Activated CD8-positive, alpha-beta T cell treated with anti-CD3 and anti-CD28 coated beads for 36 hours (primary cell): ENCODE measurements at places on chromosomes 2 and 18. TPM values are rescaled to one million over a fixed set of nuclear protein-coding genes. Genes with fewer than 3 reads are reported as not detected.

- no peak overlapping the region for H3K4me3 ChIP-seq
- H3K4me1 ChIP-seq = peaks cover 3% of the 10 kb centered on the region
- H3K27ac ChIP-seq = no peak overlapping the region
- H3K36me3 ChIP-seq = no peaks in the 10 kb centered on the region
- DNase-seq = no peak
Measured at GRCh38 chr2:235560345-235560744, 66.5 kb downstream of the AGAP1 start.

GRCh38 chr2:11169333-11169732, 14.1 kb downstream of the SLC66A3 start:
- DNase-seq = no peak
- H3K4me1 ChIP-seq = no peaks in the 10 kb centered on the region
- H3K27me3 ChIP-seq = no peaks in the 10 kb centered on the region
- H3K4me3 ChIP-seq = no peak overlapping the region
- no peak overlapping the region for H3K27ac ChIP-seq

DNA sequence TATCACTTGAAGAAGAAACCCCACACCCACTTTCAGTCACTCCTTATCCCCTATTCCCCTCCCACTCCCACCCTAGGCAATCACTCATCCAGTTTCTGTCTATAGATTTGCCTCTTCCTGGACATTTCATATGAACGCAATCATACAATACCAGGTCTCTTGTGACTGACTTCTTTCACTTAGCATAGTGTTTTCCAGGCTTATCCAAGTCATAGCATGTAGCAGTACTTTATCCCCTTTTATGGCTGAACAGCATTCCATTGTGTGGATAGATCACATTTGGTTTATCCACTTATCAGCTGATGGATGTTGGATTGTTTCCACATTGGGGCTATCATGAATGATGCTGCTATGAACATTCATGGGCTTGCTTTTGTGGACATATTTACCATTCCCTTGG, 6.6 kb downstream of the CFAP221 start:
- no peaks in the 10 kb centered on the region for H3K36me3 ChIP-seq
- no peak for DNase-seq
- no peak overlapping the region for H3K4me3 ChIP-seq
- peaks cover 17% of the 10 kb centered on the region for H3K27me3 ChIP-seq

DNA sequence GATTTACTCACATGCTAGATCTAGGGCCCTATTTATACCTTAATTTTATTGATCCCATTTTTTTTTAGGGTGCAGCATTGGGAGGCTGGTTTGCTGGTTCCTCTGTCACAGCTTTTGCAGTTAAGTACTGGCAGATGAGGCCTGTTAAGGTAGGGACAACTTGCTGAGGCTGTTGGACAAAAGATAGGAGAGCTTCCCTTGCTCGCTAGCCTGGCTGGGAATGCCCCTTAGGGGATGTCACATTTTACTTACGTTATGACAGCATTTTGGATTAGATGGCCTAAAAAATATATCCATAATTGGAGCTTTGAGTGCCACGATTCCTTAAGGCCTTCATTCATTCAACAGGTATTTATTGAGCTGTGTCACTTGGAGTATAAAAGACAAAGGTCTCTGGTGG, 8.2 kb downstream of the LGALSL start:
- H3K27ac ChIP-seq = no peak overlapping the region
- DNase-seq = no peak
- H3K36me3 ChIP-seq = no peaks in the 10 kb centered on the region
- no peak overlapping the region for H3K4me3 ChIP-seq
- H3K4me1 ChIP-seq = no peaks in the 10 kb centered on the region

IL36G gene
- not detected for total RNA-seq

LYG2 gene
- not detected for total RNA-seq

DNA sequence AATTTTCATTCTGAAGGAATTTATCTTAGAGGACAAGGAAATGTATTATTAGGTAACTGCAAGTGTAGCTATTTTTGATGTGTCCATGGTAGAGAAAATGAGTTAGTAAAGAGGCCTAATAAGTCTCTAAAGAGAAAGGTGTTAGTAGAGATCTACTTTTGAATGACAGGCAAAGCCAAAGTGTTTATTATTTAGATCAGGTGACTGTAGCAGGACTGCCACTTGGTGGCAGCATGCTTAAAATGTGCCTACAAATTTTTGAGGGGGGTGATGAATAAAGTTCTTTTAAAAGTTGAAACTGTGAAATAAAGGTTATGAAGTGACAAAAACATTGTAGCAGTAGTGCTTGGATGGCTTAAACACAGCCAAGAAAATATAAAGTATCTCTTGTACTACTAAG, 421.5 kb upstream of the MEIS1 start:
- no peaks in the 10 kb centered on the region for H3K36me3 ChIP-seq
- no peak overlapping the region for H3K27ac ChIP-seq
- no peak overlapping the region for H3K4me3 ChIP-seq
- peaks cover 1% of the 10 kb centered on the region for H3K27me3 ChIP-seq
- H3K4me1 ChIP-seq = no peaks in the 10 kb centered on the region

DNA sequence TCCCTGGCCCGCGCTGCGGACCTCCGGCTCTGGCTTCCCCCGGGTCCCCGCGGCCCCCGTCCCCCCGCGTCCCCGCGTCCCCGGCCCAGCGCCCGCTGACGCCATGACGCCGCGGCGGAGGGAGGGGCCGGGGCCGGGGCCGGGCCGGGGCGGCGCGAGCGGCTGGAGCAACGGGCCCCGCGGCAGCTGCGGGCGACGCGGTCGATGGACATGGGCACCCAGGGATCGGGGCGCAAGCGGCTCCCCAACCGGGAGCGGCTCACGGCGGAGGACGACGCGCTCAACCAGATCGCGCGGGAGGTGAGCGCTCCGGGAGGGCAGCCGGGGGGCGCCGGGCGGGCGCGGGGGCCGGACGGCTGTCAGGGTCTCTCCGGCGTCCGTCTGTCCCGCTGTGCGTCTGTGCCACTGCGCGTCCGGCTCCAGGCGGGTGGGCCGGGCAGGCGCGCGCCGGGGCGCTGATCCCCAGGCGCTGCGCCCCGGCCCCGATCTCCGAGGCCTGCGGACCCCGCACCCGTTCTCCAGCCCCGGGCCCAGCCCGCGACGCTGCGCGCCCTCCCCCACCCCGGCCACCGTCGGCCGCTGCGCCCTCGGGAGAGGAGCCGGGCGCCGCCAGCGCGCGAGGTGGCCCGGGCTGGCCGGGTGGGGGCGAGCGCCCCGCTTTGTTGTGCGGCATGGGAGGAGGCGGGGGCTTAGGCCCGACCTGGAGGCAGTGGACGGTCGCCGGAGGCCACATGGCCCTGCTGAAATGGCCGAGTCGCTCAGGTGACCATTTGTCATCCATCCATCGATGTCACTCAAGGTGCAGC, at the start of gene LRRFIP1:
LRRFIP1 (plus strand) TSS at position 147 of the 806 bp plus-strand sequence; CDS start at position 205, 58 bp downstream.
- H3K4me1 ChIP-seq = peaks cover 22% of the 10 kb centered on the region
- DNase-seq = peak; percentile 16
- peak within 1 kb of the TSS; percentile 78 for H3K4me3 ChIP-seq

TGFA gene
- 0.25 TPM for total RNA-seq

DNA sequence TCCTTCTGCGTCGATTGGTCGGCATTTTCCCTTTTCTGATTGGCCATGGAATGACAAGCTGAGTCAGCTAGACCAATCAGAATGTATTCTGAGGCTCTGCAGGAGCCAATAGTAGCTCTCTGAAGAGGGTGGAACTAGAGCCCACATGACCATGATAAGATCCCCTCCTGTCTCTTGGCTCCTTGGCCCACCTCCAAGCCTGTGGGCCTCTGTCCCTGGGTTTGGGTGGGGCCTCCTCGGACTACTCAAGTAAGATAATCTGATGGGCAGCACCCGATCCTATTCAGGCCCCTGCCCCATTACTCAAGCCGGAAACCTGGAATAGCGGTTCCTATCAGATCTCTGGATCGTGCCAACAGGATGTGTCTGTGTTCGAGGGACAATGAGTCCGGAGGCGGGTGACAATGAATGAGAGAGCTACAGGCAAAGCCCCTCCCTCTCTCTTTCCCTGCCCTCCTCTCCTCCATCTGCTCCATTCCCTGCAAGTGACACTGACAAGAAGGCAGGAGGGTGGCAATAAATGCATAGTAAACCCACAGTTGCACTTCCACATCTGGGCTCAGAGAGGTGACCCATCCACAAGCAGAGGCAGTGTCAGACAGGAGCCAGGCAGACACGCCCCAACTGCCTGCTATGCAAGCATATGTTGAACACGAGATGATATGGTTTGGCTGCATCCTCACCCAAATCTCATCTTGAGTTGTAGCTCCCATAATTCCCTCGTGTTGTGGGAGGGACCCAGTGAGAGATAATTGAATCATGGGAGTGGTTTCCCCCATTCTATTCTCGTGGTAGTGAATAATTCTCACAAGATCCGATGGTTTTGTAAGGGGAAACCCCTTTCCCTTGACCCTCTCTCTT, 114.7 kb downstream of the TNS1 start:
- no peaks in the 10 kb centered on the region for H3K36me3 ChIP-seq
- no peak overlapping the region for H3K27ac ChIP-seq
- no peak for DNase-seq
- no peak overlapping the region for H3K4me3 ChIP-seq

GRCh38 chr2:150191349-150191748, 296.1 kb downstream of the RND3 start:
- no peak for DNase-seq
- no peaks in the 10 kb centered on the region for H3K27me3 ChIP-seq
- H3K4me1 ChIP-seq = no peaks in the 10 kb centered on the region
- H3K36me3 ChIP-seq = no peaks in the 10 kb centered on the region
- no peak overlapping the region for H3K4me3 ChIP-seq
- no peak overlapping the region for H3K27ac ChIP-seq

GRCh38 chr18:3332376-3332775, 70.4 kb downstream of the MYL12B start:
- no peaks in the 10 kb centered on the region for H3K27me3 ChIP-seq
- no peak overlapping the region for H3K27ac ChIP-seq
- H3K4me1 ChIP-seq = no peaks in the 10 kb centered on the region
- H3K36me3 ChIP-seq = no peaks in the 10 kb centered on the region

GRCh38 chr2:152555048-152555447, 162.2 kb downstream of the PRPF40A start:
- H3K4me1 ChIP-seq = no peaks in the 10 kb centered on the region
- no peak overlapping the region for H3K27ac ChIP-seq
- no peaks in the 10 kb centered on the region for H3K36me3 ChIP-seq
- no peak for DNase-seq

DNA sequence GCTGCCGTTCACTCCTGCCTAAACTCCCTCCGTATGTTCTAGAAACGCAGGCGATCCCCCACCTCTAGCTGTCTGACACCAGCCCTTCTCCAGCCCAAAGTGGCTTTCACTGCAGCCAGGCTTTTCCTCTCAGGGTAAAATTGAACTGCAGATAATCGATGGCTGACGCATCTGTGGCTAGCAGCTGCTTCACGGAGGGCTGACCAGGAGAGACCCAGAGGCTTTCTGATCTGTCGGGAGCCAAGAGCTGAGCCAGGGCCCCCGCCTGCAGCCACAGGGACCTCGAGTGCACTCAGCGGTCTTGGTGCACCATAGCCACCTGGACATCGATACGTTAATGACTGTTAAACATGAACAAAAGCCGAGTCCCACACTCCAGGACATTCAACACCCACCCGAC, 107.5 kb downstream of the MBP start:
- no peaks in the 10 kb centered on the region for H3K27me3 ChIP-seq
- no peak overlapping the region for H3K27ac ChIP-seq
- H3K36me3 ChIP-seq = peaks cover 14% of the 10 kb centered on the region
- DNase-seq = no peak

LOXL3 gene
- total RNA-seq = 0.38 TPM

DNA sequence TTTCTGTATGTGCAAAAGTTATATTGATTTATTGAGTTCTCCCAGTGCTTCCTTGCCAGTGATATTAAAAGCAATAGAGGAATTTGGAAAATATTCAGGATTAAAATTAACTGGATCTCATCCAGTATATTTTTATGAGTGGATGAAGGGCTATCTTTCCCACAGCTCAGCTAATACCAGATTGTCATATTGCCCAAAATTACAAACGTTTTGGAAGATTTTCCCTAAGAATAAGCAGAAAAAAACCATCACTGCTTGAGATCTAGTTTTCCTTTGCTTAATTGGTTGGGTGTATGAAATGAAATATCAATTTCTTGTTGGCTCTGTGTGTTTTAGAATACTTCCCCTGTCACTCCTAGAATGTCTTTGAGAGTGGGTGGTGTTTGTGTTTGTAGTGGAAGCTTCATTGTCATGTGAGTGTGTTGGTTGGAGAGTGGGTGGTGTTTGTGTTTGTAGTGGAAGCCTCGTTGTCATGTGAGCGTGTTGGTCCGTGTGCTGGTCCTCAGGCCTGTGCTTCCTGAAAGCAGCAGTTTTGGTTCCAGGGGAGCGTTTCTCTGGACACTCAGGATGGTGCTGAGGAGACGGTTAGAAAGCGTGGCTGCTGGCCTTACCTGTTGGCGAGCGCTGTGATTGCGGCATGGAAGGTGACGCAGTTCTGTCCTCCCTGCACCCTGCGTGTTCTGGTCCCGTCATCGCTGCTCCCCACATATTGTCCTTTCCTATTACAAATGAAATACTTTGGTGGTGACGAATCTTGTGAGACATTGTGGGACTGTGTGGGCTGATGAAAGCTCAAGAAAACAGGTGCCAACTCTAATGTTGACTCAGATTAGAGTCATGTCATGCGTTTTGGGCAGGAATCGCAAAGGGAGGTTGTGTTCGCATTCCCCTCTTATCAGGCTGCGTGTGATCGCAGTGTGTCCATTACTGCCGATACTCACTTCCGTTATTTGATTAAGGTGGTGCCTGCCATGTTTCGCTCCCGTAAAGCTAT, 12.4 kb downstream of the ASB1 start:
- H3K27me3 ChIP-seq = no peaks in the 10 kb centered on the region
- peak; percentile 84 for DNase-seq
- H3K4me1 ChIP-seq = peaks cover 65% of the 10 kb centered on the region
- peak overlapping the region; percentile 84 for H3K27ac ChIP-seq

MC4R gene
- total RNA-seq = not detected

RAB11FIP5 gene
- 9.7 TPM for total RNA-seq

AQP12B gene
- not detected for total RNA-seq

GRCh38 chr2:44884231-44884630, 57.3 kb upstream of the SIX3 start:
- no peaks in the 10 kb centered on the region for H3K36me3 ChIP-seq
- no peaks in the 10 kb centered on the region for H3K4me1 ChIP-seq
- H3K27me3 ChIP-seq = peaks cover 11% of the 10 kb centered on the region
- no peak for DNase-seq
- H3K4me3 ChIP-seq = no peak overlapping the region

GRCh38 chr2:71064754-71065621, 3.5 kb upstream of the NAGK start:
- no peaks in the 10 kb centered on the region for H3K27me3 ChIP-seq
- H3K4me3 ChIP-seq = no peak overlapping the region
- H3K4me1 ChIP-seq = peaks cover 16% of the 10 kb centered on the region
- no peaks in the 10 kb centered on the region for H3K36me3 ChIP-seq
- H3K27ac ChIP-seq = no peak overlapping the region

DNA sequence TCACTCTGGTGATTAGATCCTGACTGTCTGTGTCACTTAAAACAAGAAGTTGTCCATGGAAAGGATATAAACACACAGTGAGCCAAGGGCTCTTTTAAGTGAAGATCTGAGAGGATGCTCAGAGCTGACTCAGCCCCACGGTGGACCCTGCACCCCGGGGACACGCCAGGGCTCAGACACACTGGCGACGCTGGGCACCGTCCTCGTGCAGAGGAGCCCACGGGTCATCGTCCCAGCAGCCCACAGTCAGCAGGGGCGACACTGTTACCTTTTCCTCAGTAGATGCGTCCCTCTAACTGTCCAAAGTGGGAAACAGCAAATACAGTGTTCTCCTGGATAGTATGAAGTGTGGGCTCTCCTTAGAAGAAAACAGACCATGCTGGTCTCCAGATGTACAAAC, 225.6 kb downstream of the HDAC4 start:
- no peak for DNase-seq
- peaks cover 80% of the 10 kb centered on the region for H3K36me3 ChIP-seq
- no peak overlapping the region for H3K4me3 ChIP-seq
- no peak overlapping the region for H3K27ac ChIP-seq
- peaks cover 2% of the 10 kb centered on the region for H3K4me1 ChIP-seq
